ENCODE measurements at places on chromosomes 5 and 9.

GRCh38 chr9:84691634-84692033 is 22.1 kb downstream of the NTRK2 start:
- DNase-seq: no peak

DNA sequence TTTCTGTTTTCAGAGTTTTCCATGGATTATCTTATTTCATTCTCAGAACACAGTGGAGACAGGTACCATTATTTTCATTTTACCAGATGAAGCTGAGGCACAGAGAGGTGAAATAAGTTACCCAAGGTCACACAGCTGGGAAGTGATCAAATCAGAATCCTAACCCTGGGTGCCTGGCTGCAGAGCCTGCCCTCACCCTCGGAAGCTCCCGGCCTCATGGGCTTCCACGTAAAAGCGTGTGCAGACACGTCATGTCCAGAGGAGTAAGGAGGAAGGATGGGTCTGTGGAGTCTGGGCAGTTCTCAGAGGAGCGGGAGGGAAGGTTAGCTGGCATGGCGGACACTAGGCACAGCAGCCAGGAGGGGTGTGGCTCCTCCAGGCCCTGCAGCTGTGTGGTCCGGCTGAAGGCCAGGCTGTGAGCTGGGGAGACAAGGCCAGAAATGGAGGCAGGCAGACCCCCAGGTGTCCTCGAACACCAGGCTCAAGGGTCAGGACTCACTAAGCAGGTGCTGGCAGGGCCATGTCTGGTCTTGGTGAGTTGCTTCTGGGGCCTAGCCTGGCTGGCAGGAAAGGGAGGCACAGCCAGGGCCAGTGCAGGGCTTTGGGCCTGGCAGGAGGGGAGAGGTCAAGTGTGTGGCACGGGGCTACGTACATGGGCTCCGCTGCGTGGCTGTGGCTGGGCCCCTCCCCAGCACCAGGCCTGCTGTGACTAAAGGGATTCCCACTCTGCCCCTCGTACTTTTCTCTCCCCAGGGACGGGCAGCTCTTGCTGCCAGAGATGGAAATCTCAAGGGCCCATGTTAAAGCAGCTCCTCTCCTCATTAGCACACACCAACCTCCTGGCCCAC is 5.6 kb downstream of the TBC1D9B start:
- no peak for DNase-seq

DNA sequence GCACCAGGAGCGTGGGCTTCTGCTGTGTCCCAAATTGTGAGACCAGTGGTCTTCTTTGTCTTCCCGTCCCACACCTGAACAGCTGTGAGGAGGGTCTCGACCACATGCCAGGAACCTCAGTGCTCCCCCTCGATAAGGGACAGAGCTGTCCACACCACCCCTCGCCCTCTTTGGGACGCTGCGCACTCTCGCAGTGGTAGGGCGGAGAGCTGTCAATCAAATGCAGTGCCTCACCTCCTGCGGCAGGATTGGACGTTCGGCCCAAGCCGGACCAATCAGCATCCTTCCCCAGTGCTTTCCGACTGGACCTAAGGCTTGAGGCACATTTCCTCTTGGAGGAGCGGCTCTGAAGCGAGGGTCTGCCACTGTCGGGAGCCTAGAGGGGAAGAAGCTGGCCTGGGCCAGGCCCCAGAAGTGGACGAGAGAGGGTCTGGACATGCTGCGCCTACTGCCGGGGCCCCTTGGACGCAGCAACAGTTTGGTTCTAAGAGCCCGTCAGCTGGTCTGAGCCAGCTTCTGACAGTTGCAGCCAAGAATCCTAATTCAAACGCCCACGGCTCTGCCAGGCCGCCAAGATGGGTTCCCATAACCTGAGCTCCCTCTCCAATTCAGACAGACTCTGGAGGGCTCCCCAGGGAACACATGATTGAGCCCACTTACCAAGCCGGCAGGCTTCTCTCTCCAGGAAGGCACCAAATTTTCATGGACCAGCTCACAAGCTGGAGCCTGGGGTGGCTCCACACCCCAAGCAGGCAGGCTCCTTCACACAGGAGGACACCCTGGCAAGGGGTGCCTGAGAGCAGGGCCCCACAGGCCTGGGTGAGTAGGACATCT is 28.1 kb upstream of the ADAMTS2 start:
- DNase-seq: no peak

- DNase-seq: no peak
Observed at GRCh38 chr5:140181002-140181483, 6.1 kb downstream of the CYSTM1 start.

DNA sequence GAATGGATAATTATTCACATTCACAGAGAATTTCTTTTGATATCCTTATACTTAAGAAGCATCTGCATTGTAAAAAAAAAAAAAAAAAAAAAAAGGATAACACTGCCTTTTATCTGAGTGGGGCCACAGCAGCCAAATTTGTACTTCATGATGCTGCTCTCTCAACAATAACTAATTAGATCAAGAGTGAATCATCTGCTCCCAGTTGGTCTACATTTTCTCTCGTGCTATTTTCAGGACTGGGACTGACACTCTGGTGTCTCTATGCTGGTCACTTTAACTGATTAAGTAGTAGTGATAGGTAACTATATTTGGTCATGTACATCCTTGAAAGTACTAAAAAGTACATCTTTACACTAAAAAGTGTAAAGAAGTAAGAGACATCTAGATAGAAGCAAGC is 90.1 kb downstream of the RFX3 start:
- no peak for DNase-seq

Measured in activated CD4-positive, alpha-beta T cell treated with anti-CD3 and anti-CD28 coated beads, Interleukin-2, Interleukin-4, amounts not matched to agents 100 ng/mL and 50 ng/mL, durations not matched to agents 16 hours and 8 hours (primary cell).